ENCODE measurements at places on chromosomes 3 and 15.

GRCh38 chr15:52262364-52262763, 33.2 kb downstream of the MYO5C start:
- DNase-seq, result no peak

DNA sequence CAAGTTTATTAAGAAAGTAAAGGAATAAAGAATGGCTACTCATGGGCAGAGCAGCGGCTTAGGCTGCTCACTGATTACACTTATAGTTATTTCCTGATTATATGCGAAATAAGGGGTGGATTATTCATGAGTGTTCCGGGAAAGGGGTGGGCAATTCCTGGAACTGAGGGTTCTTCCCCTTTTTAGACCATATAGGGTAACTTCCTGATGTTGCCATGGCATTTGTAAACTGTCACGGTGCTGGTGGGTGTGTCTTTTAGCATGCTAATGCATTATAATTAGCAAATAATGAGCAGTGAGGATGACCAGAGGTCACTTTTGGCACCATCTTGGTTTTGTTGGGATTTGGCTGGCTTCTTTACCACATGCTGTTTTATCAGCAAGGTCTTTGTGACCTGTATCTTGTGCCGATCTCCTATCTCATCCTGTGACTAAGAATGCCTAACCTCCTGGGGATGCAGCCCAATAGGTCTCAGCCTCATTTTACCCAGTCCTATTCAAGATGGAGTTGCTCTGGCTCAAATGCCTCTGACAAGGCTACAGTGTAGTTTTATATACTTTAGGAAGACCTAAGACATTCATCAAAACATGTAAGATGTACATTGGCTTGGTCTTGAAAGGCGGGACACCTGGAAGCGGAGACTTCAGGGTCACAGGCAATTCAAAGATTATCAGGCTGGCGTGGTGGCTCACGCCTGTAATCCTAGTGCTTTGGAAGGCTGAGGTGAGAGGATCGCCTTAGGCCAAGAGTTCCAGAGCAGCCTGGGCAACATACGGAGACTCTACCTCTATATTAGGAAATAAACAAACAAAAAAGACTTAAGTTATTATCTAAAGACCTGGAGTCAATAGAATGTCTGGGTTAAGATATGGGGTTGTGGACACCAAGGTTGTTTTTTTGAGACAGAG, 3.2 kb upstream of the BLOC1S6 start:
- DNase-seq, result peak; percentile 40

DNA sequence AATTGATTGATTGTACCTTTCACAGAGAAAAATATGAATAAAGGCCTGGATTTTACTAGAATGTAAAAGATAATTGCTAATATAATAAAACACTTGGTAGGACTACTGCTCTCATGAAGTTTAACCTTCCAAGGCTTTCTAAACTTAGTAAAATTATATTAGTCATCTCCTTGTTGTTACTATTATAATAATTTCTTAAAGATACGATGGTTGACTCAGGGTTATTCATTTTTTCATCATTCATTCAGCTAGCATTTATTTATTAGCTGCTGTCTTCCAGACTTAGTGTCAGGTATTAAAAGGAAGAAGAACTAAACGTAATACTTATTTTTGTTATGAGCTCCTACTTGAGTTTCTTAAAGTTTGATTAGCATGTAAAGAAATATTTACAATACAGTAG, 771.6 kb upstream of the NR2F2 start:
- no peak for DNase-seq

- DNase-seq, result no peak
These were observed 61.8 kb upstream of the ATP13A3 start for GRCh38 chr3:194548346-194549321.

DNA sequence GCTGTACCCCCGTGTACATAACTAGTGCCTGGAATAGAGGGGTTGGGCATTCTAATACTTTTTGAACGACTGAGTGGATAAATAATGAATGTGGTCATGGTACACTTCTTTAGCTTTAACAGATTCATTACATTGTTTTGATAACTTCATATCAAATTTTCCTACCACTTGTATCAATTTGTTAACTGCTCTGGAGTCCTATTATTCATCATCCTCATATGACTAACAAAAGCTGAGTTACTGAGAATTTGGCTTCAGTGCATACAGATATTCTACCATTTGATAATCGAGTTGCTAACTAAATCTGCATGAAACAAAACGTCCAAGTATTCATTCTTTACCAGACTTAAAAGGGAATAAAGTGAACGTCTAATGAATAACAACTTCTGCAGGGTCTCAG, 31.7 kb downstream of the FRMD5 start:
- DNase-seq, result no peak

DNA sequence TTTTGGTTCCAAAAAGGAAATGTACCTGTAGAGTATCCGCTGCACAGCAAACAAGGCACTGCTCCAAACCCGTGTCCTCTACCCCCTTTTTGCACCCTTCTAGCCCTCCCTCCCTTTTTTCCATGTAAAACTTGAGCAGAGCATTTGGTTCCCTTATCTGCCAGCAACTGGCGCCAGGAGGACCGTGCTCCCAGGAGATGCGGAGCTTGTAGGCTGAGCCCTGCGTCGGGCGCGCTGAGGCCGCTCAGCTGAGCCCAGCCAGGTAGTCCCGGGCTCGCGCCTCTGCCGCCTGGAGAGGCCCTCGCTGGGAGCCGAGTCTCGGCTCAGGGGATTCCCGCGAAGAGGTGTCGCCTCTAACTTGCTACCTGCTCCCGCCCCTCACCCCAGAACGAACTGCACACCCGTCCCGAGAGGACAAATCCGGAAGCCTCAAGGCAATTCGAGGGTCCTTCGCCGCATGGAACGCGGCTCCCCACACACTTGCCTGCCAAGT, 575 bp downstream of the TRPM7 start:
- peak; percentile 65 for DNase-seq

DNA sequence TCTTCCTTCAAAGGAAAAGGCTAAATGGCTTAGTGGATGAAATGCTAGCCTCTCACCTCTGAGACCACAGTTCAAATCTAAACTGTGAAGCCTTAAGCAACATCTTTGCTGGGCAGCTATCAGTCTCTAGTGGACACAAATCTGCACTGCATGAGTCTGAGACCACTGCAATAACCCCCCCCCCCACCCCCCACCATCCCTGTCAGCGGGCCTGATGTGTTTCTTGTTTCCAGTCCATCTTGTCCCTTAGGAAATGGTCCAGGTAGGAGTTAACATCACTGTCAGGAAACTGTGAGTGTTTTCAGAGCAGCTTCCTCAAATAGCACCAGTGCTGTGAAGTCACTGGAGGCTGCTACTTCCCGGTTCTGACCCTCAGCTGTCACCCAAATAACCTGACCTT, 140.6 kb upstream of the TMCO5A start:
- DNase-seq, result no peak

DNA sequence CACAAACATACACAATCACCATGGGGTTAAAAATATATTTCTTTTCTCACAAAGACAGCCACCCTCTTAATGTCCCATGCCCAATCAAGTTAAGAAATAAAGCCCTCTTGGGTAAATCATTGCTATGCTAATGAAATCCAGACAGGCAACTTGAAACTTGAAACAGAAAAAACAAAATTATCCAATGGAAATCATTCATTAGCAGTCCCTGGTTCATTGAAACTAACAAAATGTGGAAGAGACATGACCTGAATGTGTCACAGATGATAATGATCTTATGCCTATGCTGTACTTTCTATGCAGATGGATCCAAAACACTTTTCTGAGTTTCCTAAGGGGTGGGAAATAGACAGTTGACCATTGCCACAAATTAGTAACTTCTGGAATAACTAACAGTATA, 983.7 kb downstream of the MCTP2 start:
- no peak for DNase-seq

GRCh38 chr15:59369597-59369996, 3.1 kb downstream of the MYO1E start:
- no peak for DNase-seq

- peak; percentile 28 for DNase-seq
These were observed 1.1 kb downstream of the ATP13A4 start for GRCh38 chr3:193553586-193553985.
